Stimulated activated CD8-positive, alpha-beta memory T cell treated with anti-CD3 and anti-CD28 coated beads, Interleukin-4, amount 100 ng/mL, for 48 hours (primary cell): ENCODE measurements at places on chromosomes 3 and 15.

DNA sequence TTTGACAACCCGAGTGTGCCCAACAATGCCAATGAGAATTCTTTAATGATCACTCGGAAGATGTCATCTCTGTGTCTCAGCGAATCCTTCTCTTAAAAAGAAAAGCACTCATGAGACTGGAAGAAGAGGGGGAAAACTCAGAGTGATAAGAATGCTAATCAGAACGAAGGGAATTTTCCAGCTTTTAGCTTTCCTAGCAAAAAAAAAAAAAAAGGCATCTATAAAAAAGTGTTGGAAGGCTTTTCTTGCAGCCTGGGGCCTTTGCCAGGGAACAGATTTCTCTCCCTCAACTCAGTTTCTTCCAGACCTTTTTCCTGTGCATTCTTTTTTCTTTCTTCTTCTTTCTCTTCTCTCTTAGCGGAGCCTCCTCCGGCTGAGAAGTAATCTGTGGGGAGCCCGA lies 80.5 kb upstream of the NEO1 start:
- no peak for DNase-seq

DNA sequence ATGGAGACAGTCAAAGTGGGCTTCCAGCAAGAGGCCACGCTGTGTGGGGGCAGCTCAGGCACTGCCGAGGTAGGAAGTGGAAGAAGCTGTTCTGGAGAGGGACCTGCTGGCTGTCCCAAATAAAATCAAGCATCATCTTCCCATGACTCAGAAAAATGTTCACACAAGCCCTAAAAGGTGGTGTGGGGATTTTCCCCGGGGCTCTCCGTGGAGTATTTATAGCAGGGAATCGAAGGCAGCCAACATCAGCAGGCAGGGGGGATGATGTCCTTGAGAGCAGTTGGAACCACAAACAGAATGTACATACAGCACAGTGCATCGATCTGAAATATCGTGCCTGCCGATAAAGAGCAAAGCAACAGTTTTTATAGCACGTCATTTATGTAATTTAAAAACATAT lies 27.6 kb downstream of the PRR23E start:
- DNase-seq, result no peak

- DNase-seq, result no peak
Observed at GRCh38 chr3:23659274-23659673, 146.5 kb upstream of the UBE2E1 start.

- no peak for DNase-seq
Observed at GRCh38 chr15:49179433-49180190, 9.6 kb downstream of the GALK2 start.

GRCh38 chr15:26772154-26773066 lies at the start of gene GABRB3:
GABRB3 (minus strand) TSS chr15:26773066.
- no peak for DNase-seq

DNA sequence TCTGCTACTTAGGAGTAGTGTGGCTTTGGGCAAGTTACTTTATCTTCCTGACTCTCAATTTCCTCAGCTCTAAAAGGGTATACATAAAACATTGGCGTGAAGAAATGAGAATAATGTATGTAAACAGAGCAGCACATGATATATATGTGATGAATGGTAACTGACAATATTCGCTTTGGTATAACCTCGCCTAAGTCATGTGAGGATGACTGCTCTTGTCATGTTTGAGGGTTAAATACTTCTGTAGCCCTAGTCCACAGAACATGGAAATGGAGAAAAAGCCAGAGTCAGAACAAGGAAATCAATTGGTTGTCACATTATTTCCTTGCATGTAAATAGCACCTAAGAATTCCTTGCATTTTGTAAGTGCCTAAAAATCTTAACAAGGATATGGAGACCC lies 25.0 kb downstream of the CHP1 start:
- no peak for DNase-seq

DNA sequence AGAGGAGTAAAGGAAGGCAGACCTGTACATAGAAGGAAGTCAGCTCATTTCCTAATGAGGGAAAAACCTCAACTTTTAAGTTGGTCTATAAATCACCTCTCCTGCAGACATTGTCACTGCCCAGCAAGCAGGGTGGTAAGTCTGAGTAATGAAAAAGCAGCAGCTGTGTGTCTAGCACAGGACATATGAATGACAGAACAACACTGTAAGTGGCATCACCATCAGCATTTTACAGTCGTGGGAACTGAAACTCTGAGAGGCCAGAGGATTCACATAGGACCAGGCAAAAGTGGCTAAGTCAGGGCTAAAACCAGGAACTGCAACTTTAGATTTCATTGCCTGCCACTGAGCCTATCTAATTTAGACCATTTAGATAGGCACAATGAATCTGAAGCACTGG lies 235.6 kb downstream of the CLSTN2 start:
- DNase-seq, result no peak

DNA sequence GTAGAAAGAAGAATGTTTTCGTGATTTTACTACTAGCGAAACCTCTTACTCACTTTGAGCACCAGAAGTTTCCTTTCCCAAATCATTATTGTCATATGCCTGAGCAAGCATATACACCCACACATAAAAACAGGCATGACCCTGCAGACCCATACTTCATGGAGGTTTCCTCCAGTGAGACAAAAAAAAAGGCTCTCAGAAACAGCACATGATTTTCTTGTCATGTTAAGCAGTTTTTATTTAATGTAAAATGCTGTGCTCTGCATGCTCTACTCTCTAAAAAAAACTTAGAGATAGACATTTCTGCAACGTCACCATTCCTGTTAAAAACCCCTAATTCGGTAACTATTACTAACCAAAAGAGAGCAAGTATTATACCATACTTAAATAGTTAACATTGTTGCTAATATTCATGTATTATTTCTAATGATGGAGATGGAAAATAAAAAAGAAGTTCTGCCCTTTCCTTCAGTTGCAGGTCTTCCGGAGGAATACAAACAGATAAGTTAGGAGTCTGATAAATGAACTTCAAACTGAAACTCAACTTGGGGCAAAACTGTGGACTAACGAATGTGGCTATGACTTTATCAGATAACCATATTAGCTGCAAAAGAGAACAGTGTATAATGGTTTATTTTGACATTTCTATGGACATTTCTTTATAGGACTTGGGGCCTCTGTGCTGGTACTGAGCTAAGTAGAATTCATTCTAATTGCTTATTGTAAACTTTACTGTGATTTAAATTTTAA lies 15.9 kb downstream of the CD200R1 start:
- DNase-seq, result no peak

- no peak for DNase-seq
Observed at GRCh38 chr15:87582169-87582568, 674.4 kb downstream of the NTRK3 start.

DNA sequence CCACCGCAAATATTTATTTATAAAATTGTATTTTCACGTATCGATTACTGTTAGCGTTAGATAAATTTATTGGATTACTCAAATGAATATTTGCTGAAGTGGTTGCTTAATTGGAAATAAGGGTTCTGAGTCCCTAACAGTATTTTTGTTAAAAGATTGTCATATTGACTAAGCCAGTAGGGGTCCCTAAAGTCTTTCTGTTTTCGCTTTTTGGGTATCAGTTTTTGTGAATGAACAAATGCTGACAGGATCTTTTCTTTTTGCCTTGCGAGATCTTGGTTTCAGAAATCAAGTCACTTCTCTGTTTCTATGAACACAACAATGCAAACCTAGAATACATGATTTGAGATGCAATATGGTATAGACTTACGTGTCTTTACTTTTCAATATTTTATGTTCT lies 7.1 kb downstream of the RAD51 start:
- DNase-seq, result no peak

DNA sequence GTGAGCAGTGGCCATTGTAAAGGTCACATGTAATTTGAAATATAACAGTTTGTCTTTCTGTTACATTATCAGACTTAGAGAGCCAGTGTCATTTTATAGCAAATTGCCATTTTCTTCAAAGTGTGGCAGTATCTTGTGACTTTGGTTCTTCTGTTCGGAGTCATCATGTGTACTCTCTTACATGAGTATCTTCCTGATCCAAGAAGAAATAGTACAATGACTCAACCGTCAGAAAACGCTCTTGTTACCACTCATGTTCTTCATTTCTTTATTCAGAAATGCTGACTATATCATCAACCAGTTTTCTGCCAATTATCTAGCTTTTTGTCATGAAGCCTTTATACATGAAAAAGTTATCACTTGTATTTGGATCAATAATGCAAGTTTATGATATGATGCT lies 93.6 kb upstream of the CGNL1 start:
- no peak for DNase-seq

GRCh38 chr15:45346381-45346780 lies 32.0 kb downstream of the GATM start:
- DNase-seq, result no peak

DNA sequence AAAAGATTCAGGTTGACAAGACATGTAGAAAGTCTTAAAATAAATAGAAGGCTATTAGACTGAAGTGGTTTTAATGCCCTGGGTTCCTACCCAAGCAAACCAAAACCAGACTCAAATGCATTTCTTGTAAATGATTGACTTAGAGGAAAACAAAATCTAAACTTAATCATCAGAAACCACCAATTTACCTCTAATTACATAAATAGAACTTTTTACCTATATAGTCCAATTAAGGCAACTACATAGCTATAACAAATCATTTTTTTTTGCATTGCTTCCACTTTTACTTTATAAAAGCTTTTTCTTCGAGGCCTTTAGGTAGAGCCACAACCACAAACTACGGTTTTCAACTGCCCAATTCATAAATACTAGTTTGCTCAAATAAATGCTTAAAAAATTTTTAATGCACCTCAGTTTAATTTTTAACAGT lies 231.3 kb upstream of the ARHGEF26 start:
- no peak for DNase-seq

DNA sequence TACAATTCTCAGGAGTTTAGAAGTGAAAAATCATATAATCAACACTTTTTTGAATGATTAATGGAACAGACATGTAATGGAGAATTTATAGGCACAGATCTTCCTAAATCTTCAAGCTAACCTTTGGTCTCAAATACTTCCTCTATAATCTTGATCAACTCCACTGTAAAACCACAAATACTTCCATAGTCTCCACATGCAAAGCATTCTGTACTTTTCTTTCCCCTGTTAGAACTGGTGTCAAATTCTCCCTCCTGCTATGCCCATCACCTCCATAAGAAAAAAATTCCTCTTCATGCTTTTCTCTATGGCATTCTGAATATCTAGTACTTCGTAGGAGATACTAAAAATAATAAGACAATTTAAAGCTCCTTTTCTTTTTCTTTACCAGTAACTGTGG lies 214.3 kb downstream of the ADAMTS9 start:
- DNase-seq, result no peak

DNA sequence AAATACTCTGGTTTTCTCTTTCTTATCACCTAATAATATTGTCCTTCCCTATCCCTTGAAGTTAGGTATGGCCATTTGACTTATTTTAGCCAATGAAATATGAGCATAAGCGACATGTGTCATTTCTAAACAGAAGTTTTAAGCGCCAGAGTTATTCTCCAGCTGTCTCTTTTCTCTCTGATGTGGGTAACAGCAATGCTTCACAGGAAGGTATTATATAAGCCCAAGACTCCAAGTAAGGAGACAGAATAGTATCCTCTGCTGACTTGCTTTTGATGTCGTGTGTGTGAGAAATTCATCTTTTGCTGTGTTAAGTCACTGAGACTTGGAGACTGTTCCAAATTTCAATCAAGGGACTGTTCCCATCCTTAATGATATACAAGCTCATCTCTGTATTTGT lies 224.6 kb upstream of the NECTIN3 start:
- DNase-seq, result no peak

DNA sequence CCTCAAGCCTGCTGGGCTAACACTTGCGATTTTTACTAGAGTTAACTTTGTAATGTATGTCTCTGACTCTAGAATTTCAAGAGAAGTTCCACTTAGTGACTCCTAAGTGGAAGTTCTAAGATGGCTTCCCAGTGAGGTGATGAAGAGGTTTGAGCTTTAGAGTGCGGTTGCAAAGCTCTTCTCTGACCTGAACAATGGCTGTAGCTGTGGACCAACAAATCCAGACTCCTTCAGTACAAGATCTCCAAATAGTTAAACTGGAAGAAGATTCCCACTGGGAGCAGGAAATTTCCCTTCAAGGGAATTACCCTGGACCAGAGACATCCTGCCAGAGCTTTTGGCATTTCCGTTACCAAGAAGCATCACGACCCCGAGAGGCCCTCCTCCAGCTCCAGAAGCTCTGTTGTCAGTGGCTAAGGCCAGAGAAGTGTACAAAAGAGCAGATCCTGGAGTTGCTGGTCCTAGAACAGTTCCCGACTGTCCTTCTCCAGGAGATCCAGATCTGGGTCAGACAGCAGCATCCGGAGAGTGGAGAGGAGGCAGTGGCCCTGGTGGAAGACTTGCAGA lies 22.3 kb downstream of the WDR73 start:
- no peak for DNase-seq

DNA sequence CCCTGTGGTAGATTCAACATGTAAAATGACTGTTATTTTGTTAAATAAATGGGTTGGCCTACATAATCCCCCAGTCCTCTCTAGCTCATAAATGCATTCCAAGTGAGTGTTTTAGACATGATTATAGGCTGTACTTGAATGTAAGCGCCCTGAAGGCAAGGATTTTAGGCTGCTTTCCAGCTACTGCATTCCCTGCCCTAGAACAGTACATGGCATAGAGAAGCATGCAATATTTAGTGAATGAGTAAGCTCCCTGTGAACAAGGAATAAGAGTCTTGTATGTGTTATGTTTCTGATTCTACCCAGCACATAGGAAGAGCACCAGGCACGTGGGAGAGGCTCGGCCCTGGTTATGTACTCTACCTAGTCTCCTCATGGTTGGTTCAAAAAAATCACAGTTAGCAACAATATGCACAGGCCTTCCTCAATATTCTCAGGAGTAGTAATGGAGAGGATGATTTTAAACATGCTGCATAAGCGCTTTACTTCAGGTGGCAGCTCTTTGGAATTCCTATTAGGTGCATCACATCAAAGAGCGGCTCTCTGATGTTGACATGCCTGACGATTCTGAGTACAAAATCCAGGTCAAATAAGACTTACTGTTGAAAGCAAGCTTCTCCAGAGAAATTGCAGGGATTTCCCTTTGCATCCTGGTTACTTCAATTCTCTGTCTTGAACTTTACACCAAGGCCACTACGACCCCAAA lies 456.6 kb downstream of the MAGI1 start:
- DNase-seq, result no peak

DNA sequence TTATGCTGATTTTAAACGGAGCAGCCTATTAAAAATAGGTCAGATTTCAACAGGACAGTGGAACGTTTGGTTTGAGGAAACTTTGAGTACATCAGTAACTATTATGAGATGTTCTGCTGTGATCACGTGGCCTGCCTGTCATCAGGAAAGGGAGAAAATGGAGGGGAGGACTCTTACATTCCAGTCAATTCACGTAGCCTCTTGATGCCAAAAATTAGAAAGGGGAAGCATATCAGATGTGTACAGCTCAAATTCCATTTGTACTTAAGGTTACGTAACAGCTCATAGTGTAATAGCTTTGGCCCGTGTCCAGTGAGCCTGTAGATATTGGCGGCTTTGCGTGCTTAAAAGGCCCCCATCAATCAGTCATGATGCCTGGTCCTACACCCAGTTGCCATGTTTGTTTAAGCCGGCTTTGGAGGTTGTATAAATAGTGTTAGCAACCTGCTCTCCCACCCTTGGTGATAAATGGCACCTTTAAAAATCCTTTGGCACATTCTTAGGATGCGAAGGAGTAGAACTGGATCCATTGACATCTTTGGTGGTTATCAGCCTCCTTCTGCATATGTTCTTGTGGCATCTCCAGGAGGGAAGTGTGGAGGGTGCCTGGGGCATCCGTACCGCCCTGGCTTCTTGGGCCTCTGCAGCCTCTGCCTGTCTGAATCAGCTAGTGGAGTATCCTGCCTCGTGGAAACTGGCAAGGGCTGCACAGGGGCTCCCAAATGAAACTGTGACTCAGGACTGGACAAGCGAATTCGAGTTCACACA lies 163.9 kb downstream of the THSD4 start:
- DNase-seq, result no peak

- no peak for DNase-seq
Observed at GRCh38 chr15:88974392-88974791, 61.2 kb upstream of the MFGE8 start.
